ENCODE measurements at places on chromosomes 7 and 10.

GRCh38 chr7:139820089-139820488 is 9.0 kb upstream of the TBXAS1 start:
- DNase-seq, result no peak

DNA sequence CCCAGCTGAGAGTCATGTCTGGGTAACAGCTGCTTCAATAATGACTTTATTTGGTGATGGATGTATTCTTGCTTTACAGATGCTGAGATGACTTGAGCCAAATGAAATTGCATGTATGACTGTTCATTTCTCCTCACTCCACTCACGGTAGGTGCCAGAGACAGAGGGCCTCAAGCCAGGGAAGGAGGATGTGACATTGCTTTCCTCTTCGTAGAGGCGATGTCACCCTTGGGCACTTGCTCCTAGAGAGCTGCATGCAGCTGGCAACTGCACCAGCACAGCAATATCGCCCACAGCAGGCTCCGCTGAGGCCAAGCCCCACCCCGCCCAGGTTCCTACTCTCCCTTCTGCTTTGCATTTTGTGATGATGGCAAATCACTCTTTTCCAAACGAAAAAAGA is 116.6 kb upstream of the AOAH start:
- DNase-seq, result no peak

GRCh38 chr7:16695621-16696237 is 49.7 kb downstream of the BZW2 start:
- no peak for DNase-seq

DNA sequence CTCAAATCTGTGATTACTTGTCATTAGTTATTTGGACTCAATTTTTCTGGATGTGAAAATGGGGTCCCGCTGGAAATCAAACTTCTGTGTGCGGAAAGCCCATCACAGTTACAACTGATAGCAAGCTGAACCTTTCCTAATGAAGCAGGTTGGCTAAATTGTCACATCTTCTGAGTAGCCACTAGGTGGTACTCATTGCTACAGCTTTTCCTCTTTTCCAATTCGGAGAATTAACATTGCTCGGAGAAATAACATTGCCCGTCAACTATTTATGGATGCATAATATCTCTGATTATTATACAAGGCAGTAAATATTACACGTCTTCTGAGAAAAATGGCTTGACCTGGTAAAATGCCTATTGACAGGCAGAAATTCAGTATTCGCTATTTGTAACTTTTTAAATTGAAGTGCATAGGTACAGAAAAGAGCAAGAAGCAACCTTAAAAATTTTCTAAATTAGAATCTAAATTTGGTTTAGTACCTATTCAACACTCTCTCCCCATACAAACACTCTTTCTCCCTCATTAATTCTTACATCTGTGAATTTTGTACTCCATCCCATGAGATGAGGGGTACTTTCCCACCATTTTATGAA is 17.3 kb upstream of the BLOC1S2 start:
- DNase-seq, result no peak

DNA sequence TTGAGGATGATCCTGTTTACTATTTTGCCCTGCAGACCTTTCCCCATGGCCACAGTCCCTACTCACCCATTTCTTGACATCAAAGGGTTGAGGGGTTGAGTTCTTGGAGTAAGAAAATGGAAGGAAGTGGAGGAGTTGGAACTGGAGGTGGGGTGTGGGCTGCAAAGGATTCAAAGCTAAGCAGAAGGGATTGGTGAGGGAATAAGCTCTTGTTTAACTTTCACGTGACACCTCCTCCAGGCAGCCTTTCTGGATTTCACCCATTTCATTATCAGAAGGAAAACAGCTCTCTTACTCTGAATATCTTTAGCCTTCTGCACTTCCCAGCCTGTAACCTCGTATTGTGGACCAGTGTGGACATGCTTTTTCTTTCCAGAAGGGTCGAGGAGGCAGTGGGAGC is 13.7 kb downstream of the MOSPD3 start:
- DNase-seq, result no peak

DNA sequence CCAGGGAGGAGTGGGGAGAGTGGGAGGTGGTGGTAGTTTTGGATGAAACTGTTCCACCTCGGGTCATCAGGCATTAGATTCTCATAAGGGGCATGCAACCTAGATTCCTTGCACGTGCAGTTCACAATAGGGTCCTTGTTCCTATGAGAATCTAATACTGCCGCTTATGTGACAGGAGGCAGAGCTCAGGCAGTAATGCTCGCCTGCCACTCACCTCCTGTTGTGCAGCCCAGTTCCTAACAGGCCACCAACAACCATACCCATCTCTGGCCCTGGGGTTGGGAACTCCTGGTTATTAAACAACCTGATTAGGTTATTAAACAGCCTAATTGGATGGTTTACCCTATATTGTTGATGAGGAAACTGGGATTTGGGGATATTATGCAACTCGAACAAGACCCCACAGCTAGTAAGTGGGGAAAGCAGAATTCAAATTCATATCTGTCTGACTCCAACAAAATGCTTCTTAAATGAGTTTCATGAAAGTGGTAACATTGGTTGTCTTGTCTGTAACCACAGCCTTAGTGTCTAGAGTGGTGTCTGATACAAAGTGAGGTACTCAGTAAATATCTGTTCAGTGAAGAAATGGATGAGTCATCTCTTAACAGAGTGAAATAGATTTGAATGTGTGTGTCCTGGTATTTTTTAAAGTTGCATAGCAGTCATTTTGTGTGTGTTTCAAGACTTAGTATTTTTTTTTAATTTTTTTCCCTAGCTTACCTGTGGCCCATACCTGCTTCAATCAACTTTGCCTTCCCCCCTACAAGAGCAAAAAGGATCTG is 101.6 kb downstream of the HECTD2 start:
- no peak for DNase-seq

Data from stimulated activated CD8-positive, alpha-beta memory T cell treated with anti-CD3 and anti-CD28 coated beads, Interleukin-7, amount 100 ng/mL, for 1 hour (primary cell).